ENCODE measurements at places on chromosomes 1 and 21. TPM values are rescaled to one million over a fixed set of nuclear protein-coding genes. Genes with fewer than 3 reads are reported as not detected.

DNA sequence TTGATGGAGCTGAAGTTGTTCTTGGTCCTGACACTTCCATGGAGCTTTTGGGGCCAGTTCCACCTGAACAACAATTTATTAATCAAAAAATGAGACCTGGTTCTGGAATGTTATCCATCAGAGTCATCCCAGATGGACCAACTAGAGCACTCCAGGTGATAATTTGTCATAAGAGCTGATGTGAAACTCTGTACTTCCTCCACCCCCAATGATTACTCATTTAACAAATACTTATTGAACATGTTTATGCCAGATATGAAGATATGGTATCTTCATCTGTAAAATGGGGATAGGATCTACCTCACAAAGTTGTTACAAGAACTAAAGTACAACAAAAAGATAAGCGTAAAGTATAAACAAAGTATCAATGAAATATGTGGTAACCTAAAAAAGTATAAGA is 153.2 kb downstream of the VPS13D start:
- no peak for DNase-seq

DNA sequence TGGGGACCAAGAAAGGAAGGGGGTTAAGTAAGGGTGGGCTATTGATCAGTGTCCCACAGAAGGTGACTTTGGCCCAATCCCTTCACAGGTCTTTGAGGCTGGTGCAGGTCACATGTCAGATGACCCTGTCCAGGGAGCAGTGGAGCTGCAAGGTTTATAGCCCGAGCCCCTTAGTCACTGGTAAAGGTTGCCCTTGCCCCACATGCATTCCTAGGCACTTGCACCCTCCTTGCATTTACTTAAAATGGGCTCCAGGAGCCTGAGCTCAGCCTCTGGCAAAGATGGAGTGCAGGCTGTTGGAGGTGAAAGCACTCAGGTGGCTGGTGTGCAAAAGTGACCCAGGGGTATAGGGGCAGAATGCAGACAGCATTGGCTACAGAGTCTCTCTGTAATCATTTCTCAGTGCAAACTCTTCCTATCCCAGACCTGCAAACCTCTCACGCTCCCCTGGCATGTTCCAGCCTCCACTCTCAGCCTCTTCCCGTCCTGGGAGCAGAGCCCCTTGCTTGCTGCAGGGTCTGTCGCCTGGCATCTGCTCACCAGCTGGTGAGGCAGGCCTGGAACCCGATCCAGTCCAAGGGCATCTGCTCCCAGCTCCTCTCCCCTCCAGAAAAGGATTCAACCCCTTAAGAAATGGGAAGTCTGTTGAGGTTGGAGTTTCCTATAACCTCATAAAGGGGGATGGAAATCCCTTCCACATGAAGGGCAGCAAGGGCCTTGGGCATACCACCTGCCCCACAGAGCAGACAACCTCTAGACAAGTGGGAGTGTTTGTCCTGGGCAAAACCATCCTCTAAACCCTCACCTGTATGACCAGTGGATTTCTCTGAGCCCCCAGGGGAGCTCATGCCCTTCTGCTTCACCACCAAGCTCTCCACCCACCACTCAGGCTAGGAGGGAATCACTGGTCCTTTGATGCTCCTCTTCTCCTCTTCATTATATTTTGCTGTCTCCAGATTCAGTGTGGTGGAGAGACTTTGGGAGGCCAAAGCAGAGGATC is 23.1 kb upstream of the PTPRF start:
- no peak for DNase-seq

DNA sequence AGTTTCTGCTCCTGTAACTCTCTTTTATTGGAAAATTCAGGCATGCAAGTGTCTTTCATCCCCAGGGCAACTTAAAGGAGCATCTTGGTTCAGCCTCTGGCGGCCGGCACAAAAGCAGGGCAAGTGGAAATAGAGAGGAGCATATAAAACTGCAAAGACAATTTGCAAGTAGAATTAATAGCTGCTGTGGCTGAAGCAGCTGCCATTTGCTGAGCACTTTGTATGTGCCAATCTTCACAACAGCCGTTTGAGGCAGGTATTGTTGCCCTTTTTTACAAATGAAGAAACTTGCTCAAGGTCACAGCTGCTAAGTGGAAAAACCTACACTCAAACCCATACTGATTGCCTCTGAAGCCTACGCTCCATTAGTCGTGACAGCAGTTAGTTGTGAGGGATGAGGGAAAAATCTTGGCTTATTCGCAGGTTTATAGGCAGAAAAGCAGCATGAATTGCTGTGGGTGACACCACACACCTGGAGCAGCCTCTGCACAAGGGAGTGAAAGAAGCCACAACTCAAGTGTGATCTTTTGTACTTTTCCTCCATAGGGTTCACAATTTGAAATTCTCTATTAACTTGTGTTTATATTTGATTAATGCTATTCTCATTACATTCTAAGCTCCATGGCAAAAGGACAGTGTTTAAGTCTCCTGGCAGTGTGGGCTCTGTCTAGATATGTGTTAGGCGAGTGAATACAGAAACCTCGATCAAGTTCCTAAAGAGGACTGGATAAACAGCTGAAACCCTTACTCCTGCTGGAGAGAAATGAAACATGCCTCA is 99.0 kb upstream of the BEND5 start:
- no peak for DNase-seq

DNA sequence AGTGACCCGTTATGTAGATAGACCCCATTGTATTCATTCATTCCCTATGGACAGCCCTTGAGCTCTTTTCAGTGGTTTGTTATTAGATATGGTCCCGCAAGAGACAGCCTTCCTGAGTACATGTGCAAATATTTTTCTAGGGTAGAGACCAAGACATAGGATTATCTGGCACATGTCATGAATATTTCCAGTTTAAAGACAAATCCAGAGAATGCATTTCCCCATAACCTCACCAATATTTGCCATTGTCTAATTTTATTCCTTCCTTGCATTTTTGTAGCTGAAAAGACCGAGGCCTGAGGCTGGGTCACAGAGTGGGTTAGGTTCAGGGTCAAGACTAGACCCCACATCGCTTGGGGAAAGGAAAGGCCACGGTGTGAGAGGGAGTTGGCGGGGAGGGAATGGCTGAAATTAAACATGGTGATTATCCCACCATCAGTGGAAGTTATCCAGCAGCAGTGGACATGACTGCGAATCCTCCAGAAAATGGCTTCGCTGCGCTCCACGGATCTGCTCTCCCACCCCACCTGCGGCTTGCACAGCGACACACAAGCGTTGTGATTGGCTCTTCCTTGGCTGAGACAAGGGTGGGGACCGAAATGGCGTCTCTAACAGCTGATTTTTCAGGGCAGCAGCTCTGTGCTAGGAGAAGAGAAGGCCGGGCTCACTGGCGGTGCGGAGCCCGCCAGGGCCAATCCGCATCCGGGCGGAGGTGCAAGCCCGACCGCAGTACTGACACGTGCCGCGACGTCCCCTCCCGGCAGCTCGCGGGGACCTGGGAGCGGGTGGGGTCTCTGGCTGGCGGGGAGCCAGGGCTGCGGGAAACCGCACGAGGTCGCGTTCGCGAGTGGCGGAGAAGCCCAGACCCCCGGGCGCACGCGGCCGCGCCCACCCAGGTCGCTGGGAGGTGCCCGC is 16.1 kb upstream of the STMN1 start:
- peak; percentile 84 for DNase-seq

- DNase-seq = no peak
Measured at GRCh38 chr1:203180611-203181330, 5.1 kb upstream of the MYBPH start.

- DNase-seq = peak; percentile 11
Measured at GRCh38 chr1:190169311-190170067, 308.2 kb downstream of the BRINP3 start.

DNA sequence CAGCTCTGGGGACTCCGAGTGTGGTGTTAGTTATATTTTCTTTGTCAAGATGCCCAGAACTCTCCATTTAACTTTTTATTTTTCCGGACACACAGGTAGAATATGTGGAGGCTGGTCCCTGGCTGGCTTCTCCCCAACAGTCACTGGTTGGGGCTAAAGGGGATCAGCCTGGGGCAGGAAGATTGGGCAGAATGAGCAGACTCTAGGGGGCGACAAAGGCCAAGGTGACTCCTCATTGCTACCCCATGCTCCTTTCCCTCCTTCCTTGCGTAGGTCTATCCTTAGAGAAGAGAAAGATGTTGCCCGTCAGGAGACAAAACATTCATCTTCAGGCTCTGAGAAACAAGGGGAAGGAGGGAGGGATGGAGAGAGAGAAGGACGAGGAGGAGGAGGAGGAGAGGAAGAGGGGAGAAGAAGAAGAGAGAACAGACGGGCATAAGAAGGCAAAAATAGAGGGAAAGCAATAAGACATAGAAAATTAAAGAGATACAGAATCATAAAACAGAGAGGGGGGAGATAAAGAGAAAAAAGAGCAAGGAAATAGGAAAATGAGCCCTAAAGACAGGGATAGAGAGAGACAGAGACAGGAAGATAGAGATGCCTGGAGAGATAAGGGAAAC is 89.9 kb downstream of the FOXD2 start:
- DNase-seq = peak; percentile 85

- DNase-seq = no peak
Measured at GRCh38 chr1:247077876-247078257, 744 bp downstream of the ZNF670 start.

DNA sequence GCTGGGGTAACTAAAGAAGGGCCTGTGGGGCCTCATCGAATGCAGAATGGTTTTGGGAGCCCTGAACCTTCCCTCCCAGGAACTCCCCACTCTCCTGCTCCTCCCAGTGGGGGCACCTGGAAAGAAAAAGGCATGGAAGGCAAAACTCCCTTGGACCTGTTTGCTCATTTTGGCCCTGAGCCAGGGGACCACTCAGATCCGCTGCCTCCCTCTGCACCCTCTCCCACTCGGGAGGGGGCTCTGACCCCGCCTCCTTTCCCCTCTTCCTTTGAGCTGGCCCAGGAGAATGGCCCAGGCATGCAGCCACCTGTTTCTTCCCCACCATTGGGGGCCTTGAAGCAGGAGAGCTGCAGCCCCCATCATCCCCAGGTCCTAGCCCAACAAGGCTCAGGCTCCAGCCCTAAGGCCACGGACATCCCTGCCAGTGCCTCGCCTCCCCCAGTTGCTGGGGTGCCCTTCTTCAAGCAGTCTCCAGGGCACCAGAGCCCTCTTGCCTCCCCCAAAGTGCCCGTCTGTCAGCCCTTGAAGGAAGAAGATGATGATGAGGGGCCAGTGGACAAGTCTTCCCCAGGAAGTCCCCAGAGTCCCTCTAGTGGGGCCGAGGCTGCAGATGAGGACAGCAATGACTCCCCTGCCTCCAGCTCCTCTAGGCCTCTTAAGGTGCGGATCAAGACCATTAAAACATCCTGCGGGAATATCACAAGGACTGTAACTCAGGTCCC is 4.7 kb downstream of the ZNF687 start:
- no peak for DNase-seq

- DNase-seq = no peak
Measured at GRCh38 chr1:116122955-116123757, 12.0 kb downstream of the MAB21L3 start.

- DNase-seq = peak; percentile 91
Measured at GRCh38 chr1:85201340-85202091, 700 bp upstream of the SYDE2 start.

DNA sequence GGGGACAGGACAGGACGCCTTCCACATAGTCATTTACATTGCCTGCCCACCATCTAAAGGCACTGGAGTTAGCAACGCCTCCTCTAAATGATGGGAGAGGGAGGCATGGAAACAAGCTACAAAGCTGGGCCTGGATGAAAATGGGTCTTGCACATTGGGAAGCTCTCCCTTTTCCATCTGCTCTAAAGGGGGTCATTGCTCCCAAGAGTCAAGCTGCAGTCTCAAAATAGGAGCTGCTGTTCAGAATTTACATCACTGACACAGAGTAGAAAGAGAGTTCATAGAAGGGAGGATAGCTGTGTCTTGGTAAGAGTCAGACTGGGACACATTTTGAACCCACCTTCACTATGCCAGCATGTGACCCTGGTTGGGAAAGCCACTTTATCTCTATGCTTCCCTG is 26.6 kb downstream of the RCSD1 start:
- DNase-seq = no peak

DNA sequence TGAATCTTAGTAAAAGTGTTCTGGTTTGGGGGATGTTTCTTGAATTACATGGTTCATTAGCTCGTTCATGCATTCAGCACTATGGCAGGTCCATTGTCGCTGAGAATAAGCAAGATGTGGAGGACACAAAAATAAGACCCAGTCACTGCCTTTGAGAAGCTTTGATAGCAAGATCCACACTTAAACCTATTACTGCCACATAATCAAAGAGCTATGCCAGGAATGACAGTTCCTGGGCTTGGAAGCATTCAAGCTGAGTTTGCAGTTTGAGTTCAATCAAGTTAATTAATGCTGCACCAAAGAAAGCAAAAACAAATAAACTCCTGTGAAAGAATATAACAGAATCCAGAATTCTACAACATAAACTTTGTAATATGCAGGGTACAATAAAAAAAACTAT is 131.8 kb downstream of the MIS18A start:
- no peak for DNase-seq

- no peak for DNase-seq
Measured at GRCh38 chr21:45900034-45900868, 81.3 kb upstream of the COL6A1 start.

DNA sequence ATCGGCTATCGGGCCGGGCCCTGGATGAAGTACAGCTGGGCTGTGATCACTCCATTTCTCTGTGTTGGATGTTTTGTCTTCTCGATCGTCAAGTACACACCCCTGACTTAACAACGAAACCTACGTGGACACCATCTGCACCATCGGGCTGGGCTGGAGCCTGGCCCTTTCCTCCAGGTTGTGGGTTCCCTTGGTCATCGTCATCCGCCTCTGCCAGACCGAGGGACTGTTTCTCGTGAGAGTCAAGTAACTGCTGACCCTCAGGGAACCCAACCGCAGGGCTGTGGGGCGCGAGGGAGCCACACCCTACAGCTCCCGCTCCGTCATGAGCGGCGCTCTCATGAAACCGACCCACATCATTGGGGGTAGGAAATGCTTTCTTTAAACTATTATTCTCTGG is 842.4 kb upstream of the TMPRSS15 start:
- DNase-seq = no peak

GRCh38 chr21:42633858-42634257 is 19.6 kb upstream of the PDE9A start:
- DNase-seq = no peak

DNA sequence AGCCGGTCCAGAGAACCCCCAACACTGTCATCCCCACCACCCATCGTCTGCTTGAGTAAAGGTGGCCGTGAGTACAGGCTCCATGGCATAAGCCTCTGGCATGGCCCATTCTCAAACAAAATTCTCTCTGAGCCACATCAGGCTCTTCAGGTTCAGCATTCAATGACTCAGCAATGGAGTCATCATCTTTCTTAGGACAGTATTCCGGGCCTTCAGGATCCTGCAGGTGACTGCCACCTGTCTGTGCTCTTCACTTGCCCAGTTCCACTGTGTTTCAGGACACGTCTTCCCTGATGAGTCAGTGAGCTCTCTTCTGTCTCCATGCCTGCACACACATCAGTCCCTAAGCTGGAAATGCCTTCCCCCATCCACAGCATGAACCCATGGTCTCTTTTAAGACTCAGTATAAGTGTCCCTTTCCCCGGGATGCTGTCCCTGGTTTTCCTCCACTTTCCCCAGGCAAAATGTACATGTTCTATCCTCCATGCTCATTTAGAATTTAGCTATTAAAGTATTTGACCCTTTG is 81.1 kb upstream of the FGGY start:
- DNase-seq = no peak

Gene OR2T2
- total RNA-seq = not detected

Gene DUSP12
- 37.0 TPM for total RNA-seq

Gene ZFYVE9
- total RNA-seq = 26.5 TPM

Gene FALEC
- total RNA-seq = not detected

Gene ADCY10
- not detected for total RNA-seq

Gene MEX3A
- 31.5 TPM for total RNA-seq

Gene MYOM3
- not detected for total RNA-seq

Gene KCNA3
- 3.0 TPM for total RNA-seq

Gene TRIM58
- total RNA-seq = 3.4 TPM

Gene AMY1B
- not detected for total RNA-seq

Gene IFI44L
- not detected for total RNA-seq

Gene DNASE2B
- total RNA-seq = not detected

Measured in GM23338 (cell line).